ENCODE measurements at places on chromosomes 11 and 22.

GRCh38 chr11:113833151-113833550 is 42.2 kb downstream of the USP28 start:
- DNase-seq, result no peak

DNA sequence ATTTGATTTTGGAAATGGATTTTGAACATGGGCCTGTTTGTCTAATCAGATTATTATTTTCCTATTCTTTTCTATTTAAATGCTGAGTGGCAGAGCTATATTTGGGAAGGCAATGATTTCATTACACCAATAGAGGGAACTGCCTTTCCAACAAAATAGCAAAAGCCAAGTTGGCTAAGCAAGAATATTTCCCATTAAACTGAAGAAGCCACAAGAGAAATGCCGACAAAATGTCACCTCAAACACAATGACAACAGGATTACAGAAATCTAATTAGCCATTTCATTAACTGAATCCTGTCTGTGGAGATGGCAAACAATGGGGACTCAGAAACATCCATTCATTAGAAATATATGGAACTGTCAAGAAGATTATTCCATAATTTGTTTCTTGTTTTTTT is 1593.1 kb upstream of the RAG2 start:
- no peak for DNase-seq

DNA sequence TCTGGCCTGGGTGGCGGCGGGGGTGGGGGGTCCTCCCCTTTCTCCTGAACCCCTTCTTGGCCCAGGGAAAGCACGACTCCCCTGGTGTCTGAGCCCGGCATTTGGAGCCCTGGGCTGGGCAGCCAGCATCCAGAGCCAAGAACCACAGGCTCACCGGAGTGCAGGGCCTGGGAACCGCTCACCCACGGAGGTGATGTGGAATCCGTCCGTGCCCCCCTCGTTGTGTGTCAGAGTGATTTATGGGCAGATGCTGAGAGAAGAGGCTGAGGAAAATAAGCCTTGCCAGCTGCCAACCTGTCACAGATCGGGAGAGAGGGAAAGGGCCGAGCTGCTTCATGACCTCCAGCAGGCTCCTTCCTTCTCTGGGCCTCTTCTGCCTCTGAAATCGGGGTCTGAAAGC is 33.7 kb downstream of the WNT11 start:
- DNase-seq, result no peak

- DNase-seq, result no peak
These were observed 42.9 kb downstream of the RNF169 start for GRCh38 chr11:74791333-74792100.

- DNase-seq, result no peak
These were observed 48.4 kb downstream of the DBX1 start for GRCh38 chr11:20111871-20112270.

DNA sequence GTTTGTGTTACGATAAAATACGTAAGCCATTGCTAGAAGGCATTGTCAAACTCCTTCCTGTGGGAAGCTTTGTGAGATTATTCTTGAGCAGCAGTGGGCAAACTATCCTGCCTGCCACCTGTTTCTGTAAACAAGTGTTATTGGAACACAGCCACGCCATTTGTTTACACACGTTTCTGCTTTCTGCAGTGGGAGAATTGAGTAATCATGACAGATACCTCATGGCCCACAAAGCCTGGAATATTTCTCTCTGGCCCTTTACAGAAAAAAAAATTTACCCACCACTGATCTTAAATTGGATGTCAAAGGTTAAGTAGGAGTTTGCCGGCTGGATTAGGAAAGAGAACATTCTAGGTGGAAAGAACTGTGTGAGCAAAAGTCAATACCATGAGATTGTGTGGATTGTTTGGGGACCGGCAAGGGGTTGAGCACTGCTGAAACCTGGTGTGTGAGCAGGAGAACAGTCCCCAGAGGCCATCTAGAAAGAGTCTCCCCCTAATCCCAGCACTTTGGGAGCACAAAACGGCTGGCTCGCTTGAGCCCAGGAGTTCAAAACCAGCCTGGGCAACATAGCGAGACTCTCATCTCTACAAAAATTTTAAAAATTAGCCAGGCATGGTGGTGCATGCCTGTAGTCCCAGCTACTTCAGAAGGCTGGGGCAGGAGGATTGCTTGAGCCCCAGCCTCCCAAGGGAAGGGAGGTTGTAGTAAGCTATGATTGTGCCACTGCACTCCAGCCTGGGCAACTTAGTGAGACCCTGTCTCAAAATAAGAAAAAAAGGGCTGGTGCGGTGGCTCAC is 6.0 kb upstream of the PLA2G6 start:
- DNase-seq, result no peak

DNA sequence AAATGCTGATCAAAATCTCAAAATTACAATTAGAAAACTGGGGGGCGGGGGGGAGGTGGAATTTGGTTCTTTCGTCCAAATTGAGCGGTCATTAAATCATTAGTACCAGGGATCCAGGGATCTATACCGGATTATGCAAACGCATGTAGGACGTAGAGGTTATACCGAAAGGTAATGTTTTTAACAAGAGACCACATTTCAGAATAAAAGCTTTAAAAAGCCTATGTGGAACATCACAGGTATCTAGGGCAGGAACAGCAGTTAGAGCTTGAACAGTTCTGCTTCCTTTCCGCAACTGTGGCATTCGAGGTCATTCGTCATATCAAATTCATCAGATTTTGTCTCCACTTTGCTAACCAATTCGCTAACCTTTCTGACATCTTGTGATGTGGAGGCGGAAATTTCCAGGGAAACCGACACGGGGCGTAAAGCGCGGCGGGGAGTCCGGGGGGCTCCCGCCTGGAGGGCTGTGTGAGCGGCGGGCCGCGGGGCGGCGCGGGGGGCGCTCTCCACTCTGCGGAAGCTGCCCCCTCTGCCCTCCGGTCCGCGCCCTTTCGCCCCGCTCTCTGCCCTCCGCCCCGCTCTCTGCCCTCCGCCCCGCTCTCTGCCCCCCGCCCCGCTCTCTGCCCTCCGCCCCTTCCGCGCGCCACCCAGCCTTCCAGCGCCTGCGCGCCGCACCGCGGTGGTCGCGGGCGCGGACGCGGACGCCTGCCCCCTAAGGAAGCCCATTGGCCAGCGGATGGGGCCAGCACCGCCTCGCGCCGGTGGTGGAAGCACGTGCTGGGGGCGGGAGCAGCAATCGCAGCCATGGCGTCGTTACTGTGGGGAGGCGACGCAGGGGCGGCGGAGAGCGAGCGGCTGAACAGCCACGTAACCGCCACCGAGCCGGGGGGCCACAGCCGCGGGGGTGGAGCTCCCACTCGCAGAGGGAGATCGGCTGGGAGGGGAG is at the start of gene DDX25:
Gene DDX25 (plus strand): TSS at position 798 of the 949 bp plus-strand sequence. CDS start 10 bp downstream, at position 808.
- no peak for DNase-seq

DNA sequence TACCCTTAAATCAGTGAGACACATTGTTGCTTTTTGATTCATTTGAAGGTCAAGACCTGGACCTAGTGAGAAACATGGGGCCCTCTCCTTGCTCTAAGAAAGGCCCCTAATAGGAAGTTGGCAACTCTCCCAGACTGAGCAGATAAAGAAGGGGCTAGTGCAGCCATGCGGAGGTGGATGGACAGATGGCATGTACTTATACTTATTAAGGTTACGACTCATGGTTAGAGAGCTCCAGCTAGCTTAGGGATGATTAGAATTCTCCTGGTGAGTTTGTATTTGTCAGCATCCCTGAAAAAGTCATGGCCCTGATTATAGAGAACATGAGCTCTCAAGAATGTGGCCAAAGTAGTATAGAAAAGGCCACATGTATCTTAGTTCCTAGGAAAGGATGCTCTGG is 112.1 kb upstream of the BDNF start:
- DNase-seq, result no peak

DNA sequence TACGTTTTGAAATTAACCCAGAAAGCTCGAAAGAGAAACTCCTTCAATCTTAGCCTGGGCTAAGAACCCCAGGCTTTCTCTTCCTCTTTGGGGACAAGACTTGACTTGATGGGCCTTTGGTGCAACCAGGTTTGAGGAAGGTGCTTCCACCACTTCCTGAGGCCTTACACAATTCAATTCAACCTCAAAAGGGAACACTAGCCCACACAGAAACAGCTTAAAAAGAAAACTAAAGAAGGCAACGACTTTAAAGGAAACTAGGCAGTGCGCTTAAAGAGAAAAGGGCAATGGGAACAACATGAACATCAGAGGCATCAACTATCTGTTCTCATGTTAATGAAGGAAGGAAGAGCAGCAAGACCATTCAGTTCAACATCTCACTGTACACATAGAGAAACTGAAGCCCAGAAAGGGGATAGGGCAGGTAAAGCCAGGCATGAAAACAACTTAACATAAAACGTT is 24.8 kb downstream of the PAK1 start:
- no peak for DNase-seq
